Erythroblast (primary cell): ENCODE measurements at places on chromosomes 3 and 15.
A peak's percentile ranks its signal among the peaks of the same experiment; 100 is the strongest.

DNA sequence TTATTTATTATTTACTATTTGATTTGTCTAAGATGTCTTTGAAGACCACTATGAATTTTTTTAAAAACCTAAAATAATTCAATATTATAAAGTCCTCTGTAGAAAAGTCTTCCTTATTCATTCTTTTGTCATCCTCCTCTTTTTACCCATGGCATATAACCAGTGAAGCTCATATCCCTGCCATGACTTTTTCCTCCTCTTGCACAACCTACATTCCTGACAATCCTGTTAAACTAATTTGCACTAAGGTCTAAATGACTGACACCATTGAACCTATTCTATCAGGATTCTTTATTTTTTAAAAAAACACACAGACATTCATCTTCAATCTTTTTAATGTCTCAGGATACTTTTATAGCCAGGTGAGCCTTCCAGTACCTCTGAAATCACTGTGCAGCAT, 159.9 kb upstream of the SLC2A2 start:
- DNase-seq = no peak

DNA sequence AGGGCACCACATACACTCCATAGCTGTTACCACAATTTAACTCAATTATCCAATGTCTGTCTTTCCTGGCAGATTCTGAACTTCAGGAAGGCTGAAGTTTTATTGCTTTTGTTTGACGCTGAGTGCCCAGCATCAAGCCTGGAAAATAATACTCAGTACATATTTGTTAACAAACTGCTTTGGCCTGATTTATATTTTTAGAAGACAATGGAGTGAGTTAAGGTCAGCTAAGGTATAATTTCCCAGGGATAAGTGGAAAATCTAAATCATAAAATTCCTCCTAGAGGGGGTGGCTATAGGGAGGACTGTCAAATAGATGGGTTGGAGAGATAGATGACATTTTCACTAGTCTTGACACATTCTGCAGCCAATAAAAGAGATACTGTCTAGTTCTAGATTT, 659.4 kb upstream of the ADAMTS9 start:
- DNase-seq = no peak

- DNase-seq = no peak
Observed at GRCh38 chr3:51332156-51332555, 52.9 kb upstream of the MANF start.

GRCh38 chr3:195182470-195182795, 88.5 kb downstream of the XXYLT1 start:
- no peak for DNase-seq

DNA sequence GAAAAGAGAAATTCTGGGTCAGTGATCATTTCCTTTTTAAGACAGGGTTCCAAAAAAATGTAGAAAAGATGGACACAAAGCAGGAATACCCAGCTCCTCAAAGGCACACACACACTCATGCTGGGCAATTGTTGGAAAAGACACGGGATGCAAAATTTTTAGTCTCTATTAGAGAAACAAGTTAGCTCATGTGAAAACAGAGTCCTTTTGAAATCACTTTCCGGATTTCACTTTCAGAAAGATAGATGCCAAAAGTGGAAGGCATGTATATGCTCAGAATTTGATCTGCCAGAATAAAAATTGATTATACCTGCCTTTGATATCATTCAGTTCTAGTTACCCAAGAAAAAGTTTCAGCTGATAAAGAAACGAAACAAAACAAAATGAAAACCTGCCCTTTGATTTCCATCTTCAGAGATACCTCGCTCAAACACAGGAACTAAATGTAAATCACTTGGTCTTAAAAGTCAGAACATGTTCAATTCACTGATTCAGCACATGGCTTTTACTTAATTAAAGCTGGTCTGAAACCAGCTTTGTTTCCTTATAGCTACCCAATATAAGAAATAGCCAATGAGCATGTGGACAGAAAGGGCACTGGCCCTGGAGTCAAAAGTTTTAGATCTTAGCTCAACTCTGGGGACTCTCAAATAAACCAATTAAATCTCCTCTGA, 52.8 kb downstream of the PLD1 start:
- no peak for DNase-seq

DNA sequence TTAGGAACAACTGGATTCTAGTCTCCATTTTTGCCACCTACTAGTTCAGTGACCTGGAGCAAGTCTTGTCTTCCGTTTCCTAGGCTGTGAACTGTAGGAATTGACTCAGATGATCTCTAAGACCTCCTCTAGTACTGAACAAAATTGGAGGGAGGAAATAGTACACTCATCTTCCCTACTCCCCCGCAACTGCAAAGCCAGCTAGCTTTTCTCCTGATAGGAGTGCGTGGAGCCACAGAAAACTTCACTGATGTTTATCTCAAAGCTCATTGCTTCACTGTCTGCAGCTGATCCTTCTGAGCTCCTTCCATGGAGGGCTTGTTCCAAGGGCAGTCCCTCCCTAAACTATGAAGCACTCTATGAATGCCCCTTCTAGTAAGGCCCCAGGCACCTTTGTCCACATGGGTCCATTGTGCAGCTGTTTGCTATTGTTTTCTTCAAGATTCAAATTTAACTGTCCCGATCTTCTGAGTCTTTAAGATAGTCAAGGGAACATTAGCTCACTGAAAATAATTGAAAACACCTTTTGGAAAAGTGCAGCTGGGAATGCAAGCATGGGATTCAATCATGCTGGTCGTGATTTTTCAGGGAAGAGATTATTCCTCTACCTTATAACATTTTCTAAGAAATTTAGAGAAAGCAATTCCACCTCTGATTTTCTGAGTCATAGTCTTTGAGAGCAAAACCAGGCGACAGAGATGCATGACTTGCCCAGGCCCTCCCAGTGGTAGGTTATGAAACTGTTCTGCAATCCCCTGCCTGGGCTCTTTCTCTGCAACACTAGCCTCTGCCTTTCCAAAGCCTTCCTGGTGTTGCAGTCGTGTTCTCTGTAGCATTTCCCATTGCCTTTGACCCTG, 24.3 kb downstream of the FILIP1L start:
- peak; percentile 69 for DNase-seq

DNA sequence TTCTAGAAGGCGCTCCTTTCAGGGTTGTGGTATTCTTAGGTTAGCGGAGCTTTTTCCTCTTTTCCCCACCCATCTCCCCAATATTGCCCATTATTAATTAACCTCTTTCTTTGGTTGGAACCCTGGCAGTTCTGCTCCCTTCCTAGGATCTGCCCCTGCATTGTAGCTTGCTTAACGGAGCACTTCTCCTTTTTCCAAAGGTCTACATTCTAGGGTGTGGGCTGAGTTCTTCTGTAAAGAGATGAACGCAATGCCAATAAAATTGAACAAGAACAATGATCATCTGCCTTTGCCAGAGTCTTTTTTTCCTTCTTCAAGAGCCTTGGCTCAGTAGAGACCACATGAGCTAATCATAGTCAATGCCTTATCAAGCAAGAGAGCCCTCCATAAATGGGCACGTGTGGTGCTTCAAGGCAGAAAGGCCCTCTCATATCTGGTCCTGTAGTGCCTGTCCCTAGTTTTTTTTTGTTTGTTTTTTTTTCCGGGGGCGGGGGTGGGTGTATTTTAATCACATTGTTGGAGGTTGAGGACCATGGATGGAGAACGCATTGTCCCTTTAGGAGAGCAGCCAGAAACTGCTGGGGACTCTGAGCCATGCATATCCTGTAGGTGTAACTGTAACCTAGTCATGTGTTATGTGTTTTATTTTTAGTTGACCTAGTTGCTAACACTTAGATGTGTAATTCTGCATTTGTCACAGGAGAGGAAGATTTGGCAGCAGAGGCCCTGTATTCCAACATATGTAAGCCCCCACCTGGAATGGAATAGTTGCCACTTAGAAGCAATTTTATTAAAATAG, 64.7 kb upstream of the ACAD9 start:
- no peak for DNase-seq

- DNase-seq = no peak
Observed at GRCh38 chr3:23073724-23074305, 129.3 kb upstream of the UBE2E2 start.
